ENCODE measurements at places on chromosomes 13 and 19.

DNA sequence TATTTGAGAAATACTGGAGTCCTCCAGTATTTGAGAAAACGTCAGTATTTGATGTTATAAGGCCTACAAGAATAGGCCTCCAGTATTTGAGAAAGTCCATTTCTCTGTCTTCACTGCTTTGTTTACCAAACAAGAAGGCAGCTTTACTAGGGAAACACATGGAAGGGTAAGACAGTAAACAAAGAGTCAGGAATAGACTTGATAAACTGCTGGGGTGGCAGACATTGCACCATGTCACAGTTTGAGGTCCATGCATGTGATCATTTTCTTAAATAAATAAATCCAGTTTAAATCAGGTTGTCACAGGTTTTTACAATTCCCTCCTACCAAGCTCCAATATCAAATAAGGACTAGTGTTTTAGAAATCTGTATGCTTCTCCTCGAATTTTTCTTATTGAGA, 1431.0 kb upstream of the SPRY2 start:
- no peak for DNase-seq

GRCh38 chr13:102291587-102292218, 110.1 kb downstream of the FGF14 start:
- DNase-seq = no peak

DNA sequence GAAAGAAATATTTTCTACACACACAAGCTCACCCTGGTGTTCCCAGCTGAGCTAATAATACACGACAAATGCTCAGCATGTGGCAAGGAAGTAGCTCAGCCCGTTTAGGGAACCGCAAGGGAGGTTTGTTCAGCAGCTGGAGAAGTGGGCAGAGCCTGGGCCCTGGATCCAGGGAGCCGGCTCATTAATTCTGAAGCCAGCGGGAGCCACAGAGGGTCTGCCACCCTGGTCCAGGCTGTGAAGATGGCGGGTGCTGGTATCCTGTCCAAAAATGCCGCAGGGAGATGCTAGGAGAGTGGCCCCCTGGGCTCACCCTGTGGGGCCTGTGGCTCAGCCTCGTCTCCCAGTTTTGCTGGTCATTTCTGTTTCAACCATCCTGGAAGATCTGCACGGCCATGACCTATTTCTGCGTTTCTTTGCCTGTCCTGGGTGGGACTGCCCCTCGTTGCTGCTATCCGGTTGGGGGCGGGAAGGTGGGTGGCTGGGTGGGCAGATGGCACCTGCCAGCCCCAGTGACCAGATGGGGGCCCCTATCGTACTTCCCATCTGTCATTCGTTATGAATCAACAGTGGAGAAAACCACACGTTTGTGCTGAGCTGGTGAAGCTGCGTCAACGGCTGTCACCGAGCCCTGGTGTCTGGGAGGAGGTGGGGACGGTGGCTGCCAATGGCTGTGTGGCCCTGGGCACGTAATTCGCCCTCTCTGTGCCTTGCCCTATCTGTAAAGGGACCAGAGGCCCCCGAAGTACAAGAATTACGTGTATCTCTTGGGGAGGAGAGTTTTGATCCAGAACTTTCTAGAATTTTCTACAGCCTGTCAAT, 2.7 kb upstream of the GNA15 start:
- DNase-seq = peak; percentile 94

DNA sequence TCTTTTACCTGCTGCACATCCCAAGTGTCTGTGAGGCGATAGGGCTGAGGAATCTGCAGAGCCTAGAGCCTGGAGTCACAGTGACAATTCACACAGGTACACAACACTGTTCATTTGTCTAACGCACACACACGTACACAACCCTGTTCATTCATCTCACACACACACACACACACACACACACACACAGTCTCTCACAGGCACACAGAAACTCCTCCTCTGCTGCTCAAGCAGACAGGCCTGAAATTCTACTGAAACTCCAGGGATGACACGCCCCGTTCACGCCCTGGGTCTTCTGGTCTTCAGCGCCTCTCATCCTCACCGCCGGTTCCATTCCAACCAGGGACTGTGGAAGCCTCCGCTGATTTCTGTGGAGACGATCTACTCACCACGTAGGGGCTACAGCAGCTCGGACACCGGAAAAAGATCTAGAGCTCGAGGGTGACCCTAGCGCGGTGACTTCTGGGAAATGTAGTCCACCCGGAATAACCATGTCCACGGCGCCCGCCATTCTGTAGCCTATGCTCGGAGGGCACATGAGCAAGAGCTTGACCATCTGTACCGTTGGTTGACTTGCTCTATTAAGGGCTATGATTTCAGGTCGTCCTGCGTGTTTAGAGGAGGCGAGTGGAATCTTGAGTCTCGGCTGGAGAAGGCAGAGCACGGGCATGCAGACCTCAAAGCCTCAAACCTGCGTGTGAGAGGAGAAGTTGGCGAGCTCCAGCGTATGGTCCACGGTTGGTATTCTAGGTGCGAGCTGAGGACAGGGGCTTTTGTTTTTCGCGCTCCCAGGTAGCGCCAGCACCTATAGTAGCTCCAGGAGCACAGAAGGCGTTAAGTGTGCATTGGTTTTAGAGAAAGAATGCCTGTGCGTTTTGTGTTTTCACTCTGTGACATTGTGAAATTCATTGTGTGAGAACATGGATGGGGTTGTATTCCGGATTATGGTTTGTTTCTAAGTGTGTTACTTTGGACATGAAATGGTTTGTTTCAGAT, 33.4 kb downstream of the ZNF45 start:
- DNase-seq = peak; percentile 74

GRCh38 chr13:100604918-100605710, 16.5 kb upstream of the GGACT start:
- DNase-seq = peak; percentile 29

DNA sequence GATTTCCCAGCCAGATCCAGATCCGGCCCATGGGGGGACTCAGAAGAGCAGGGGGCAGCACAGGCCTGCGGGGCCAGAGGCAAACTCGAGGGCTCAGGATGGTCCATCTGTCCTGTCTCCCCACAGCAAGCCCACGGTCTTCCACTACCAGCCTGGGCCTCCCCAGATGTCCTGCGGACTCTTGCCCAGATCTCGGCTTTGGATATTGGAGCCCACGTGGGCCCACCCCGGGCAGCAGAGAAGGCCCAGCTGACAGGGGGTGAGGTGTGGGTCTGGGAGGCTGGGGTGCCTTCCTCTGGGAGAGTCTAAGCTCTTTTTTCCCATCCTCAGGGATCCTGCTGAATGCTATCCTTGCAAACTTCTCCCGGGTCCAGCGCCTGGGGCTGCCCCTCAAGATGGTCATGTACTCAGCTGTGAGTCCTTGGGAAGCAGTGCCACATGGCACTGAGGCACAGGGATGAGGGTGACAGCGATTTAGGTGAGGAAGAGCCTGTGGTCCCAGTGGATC, 3.4 kb downstream of the ACP4 start:
- DNase-seq = no peak

DNA sequence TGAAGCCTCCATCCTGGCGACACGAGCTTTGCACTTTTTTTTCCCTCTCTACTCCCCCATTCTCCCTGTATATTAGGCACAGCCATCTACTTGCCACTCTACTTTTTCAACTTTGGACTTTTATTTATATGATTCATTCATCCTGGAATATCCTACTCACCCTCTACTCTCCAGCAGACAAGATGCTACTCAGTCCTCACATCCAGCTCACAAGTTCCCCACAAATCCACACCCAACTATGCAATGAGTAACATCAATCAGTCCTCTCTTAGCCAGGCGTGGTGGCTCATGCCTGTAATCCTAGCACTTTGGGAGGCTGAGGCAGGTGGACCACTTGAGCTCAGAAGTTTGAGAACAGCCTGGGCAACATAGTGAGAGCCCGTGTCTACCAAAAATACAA, 23.9 kb upstream of the URAD start:
- no peak for DNase-seq

DNA sequence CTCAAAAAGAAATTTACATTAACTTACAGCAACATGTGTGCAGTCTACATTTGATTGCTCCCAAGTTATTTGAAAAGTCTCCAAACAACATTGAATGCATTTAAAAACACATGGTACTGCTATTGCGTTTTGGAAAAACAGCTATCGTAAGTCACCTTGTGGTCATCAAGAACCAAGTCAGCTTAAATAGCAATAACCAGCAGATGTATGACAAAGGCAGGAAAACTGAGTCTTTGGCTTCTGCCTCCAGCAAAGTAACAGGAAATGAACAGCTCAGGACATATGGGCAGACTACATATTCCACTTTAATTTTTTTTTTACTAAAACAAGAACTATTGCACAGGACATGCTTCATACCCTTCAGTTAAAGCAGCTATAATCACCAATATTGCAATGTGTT, 580.6 kb upstream of the SPRY2 start:
- DNase-seq = no peak

DNA sequence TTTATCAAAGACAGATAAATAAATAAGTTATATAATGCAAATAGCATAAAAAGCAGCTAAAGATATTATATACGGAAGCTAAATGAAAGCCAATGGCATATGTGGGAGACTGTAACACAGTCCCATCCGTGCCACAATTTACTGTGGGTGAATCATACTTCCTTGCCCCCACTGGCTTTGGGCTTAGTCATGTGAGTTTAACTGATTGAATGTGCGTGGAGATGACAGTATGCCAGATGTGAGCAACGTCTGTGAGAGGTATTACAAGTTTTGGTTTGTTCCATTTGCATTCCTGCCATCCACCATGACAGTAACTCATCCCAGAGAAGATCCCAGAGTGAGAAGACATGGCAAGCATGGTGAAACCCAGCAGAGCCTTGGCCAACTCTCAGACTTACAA, 340.0 kb downstream of the SUCLA2 start:
- no peak for DNase-seq

DNA sequence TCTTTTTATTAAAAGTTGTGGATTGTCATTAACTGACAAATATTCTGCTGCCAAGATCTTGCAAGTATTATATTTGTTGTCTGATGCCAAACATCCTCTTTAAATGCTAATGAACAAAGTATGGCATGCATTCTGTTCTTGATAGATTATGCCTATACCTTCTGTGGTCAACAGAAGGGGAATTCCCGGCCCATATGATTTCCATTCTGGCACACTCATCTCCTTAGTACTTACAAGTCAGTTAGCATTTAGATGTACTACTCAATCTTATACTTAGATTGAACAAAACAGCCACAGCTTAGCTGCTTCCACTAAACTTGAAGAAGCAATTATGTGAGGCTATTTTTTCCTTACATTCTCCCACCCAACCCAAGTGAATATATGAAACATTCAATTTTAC, 246.1 kb upstream of the DACH1 start:
- DNase-seq = no peak

GRCh38 chr13:99305158-99305557, 2.0 kb downstream of the GPR183 start:
- no peak for DNase-seq

DNA sequence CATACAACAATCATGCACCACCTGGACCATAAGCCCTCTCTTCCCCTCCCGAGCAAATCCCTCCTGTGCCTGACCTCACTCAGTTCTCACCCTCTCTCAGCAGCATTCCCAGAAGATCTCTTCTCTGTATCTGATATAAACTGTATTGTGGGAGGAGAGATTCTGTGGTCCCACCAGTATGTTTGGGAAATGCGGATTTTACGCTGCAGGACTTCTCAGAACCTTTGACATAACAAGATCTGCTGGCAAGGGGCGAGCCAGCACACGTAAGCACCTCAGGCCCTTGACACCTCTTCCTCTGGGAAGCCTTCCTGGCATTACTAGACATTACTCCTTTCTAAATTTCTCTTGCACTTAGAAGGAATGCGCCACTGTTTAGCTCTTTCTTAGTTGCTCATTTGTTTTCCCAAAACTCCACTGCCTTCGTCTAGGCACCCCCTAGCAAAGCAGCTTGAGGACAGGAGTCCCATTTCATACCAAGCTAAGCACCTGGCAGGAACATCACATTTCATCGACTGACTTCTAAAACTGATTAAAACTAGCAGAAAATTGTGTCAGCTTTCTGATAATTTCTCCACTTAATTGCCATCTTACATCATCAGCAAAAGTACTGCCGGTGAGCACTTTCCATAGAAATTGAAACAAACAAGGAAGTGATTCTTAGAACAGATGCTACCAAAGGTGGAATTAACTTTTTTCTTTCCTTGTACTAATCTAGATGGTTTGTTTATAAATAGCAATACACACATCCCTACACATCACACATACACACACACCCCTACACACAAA, 63.2 kb downstream of the CCDC70 start:
- no peak for DNase-seq
